Cortex of kidney (tissue), 1 donor: ENCODE measurements at places on chromosomes 13 and 19.

GRCh38 chr19:30662211-30662861 is 290.2 kb downstream of the ZNF536 start:
- no peak for DNase-seq

DNA sequence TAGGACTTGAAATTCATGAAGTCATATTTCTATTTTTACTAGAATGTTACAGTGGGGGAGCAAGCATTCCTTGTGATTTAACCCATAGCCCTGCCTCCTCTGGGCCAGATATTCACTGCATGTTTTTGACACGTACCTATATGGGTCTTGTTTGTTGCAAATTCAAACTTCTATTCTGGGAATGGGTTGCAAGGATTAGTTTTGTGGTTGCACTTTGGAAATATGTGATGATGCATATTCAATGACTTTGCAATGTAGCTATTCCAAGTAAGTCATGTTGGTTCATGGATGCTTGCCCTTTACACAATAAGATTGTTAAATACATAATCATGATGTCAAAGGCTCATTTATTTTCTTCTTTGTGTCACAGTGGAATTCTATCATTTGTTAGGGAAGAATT is 440.8 kb downstream of the TDRD3 start:
- no peak for DNase-seq

GRCh38 chr19:48878196-48879024 is 6.2 kb downstream of the PPP1R15A start:
- DNase-seq, result no peak

DNA sequence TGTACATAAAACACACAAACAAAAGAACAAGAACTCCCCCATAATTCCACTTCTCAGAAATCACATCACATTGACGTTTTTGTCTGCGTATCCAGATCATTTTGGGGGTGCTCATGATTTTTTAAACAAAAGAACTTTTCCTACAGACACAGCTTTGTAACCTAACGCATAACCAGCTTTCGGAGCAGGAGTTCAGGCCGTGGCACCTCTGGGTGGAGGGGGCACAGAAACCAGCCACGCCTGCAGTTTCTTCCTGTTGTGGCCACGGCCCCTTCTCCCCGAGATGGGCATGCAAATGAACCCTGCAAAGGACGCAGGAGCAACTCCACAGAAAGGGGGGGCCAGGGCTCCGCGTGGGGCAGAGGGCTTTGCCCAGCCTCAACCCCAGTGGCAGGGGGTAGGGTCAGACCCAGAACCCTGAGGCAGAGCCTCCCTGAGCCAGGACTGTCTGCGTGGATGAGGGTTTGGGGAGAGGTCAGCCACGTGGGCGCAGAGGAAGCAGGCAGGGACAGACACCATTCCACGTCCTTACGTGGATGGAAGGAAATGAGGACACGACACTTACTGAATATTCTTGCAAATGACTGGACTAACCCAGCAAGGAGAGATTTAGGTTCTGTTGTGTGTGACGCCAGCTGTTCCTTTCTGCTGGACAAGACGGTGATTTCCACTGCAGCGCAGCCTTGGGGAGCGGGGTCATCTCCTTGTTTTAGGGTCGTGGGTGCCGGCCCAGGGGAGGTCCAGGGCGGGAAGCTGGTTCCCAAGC is 64.4 kb downstream of the RASA3 start:
- no peak for DNase-seq

DNA sequence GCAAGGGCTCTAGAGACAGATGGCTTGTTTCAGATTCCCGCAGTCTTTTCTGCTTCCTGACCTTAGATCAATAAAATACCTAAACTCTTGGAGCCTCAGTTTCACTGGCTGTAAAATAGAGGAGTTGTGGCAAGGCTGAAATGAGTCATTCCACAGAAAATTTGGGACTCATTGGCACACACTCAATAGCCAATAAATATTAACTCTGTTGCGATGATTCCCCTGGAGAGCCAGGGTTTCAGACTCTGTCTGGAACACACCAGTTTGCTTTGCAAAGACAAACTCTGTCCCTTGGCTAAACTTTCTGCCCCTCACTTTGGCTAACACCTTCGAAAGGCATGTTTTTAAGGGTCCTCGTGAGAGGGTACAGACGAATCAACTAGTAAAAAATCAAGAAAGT is 18.1 kb upstream of the UBE2L5 start:
- no peak for DNase-seq

GRCh38 chr13:111525320-111526118 is 205.1 kb downstream of the TEX29 start:
- no peak for DNase-seq

GRCh38 chr13:30918662-30919405 is 12.8 kb downstream of the MEDAG start:
- no peak for DNase-seq

DNA sequence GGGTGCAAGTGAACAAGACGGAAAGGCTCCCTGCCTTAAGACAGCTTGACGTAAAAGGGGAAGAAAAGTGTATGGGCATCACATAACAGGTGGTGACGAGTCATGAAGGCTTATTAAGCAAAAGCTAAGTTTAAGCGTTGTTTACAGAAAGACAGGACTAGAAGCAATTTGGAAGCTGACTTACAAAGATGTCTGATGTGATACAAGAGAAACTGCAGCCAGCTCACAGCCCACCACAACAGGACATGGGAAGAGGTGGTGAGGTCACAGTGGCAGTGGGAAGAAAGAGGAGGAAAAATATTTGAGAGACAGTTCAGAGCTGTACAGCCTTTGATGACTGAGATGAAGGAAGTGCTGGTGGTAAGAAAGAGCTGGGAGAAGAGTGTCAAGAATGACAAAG is 181.6 kb downstream of the KLF12 start:
- DNase-seq, result no peak

DNA sequence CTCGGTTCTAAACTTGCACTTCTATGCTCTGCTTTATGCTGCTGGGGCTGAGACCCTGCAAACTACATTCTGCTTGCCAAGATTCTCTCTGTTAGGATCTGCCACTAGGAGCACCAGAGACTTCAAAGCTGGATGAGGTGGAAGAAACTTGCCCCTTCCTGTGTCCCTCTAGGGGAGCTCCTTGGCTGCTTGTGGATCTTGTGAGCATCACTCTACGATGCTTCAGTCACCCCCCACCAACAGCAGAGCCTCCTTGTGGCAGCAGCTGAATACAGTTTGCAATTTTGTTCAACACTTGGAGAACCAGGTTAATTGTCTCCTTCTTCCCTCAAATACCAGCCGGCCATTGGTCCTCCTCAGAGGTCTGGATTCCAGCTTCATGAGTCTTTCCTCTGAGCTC is 310.6 kb downstream of the FGF14 start:
- DNase-seq, result no peak

GRCh38 chr19:18764591-18765051 is 26.5 kb downstream of the COMP start:
- DNase-seq, result no peak

GRCh38 chr19:848386-848921 is 3.6 kb upstream of the ELANE start:
- DNase-seq, result no peak

- DNase-seq, result no peak
Observed at GRCh38 chr19:36013280-36014011, 567 bp downstream of the ALKBH6 start.

GRCh38 chr13:28953714-28954418 is 133.7 kb downstream of the MTUS2 start:
- DNase-seq, result no peak

- no peak for DNase-seq
Observed at GRCh38 chr19:18436671-18437490, 1.1 kb downstream of the ISYNA1 start.

GRCh38 chr19:35249146-35249847 is 495 bp downstream of the LSR start:
- DNase-seq, result no peak

- no peak for DNase-seq
Observed at GRCh38 chr13:112759053-112759452, 69.2 kb downstream of the ATP11A start.

DNA sequence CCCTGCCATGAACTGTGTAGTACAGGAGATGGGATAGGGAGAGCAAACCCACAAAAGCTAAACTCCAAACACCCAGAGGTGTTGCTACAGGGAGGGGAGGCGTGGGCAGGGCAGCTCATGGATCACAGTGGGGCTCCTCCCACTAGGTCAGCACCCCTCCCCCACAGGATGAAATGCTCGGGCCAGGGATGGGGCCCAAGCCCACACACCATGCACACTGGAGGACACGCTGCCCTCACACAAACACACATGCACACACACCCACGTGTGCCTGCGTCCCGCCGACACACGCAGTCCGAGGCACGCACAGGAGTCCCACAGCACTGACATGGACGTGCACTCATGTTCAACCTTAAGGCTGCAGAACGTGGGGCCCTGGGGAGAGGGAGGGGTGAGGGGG is 6.0 kb upstream of the CCNP start:
- DNase-seq, result no peak

DNA sequence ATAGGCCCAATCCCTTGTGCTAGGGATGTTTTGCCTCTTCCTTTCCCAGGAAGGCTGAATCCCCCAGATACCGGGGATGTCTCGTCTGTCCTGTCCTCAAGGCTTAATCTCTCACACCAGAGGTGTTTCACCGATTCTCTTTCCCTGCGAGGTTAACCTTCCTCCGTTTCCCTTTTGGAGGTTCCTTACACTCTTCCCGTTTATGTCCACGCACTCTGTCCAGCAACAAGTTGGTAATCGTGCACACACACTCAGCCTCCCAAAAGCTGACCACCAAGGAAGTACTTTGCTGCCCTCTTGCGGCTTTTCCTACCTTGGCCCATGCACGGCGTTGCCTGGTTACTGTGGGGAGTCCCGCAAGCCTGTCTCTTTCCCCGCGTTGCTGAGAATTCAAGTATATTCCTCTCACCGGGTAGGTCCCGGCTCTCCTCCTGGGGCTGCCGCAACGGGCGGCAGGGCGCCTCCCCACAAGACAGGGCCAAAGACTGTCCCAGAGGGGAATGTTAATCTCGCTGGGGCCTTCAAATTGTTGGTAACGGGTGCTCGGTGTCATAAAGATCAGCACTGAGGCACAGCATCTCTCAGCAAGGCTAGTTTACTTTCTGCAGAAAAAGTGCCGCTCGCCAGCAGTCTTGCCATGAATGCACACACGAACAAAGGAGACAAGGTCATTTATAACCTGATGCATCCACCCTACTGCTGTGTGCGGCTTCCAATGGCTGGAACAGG is 36.7 kb upstream of the CD177 start:
- DNase-seq, result no peak

GRCh38 chr19:16106121-16106520 is 5.6 kb upstream of the RAB8A start:
- DNase-seq, result no peak

DNA sequence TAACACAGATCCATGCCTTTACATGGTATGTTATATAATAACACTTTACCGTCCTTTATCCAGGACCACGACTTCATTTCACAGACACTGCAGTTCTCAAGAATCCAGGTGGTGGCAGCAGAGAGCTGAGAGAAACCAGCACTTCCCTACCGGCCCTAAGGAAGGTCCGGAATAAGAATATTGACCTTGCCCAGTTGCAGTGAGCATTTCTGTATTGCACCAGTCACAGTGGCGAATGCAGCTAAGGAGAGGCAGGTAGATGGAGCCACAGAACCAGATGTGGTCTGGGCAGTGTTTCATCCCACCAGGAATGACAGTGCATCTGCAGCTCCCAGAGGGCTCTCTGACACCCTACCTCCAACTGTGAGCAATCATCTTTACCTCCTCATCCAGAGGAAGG is 44.6 kb downstream of the ZNF787 start:
- no peak for DNase-seq

DNA sequence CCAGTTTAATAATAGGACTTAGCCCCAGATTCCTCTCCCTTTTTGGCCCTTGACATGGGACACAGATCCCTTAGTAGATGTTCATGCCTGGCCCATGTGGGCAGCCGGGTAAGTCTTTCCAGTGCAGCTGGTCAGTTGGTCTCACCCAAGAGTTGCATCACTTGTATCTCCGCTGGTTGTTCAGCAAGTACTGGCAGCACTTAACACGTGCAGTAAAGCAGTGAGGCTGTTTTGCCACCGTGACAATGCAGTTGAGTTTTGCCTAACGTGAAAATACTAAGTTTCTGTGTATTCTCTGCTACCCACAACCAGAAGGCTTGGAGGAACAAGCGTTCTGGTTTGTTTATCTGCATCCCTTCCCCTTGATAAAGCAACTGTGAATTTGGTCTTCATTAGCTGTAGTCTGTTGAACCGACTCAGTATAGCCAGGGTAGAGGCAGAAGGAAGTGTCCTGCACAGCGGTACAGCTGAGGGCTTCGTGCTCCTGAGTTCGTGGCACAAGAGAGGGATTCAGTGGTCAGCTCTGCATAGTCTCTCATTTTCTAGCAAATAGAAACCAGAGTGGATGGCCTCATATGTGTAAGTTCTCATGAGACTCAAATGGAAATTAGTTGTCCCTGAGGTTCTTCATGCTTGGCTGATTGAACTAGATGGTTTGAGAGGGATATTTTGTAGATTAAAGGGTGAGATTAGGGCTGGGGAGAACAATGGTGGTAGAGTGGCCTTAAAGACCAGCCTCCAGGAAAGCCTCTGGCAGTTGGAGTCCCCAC is 50.3 kb downstream of the ARHGEF7 start:
- no peak for DNase-seq

DNA sequence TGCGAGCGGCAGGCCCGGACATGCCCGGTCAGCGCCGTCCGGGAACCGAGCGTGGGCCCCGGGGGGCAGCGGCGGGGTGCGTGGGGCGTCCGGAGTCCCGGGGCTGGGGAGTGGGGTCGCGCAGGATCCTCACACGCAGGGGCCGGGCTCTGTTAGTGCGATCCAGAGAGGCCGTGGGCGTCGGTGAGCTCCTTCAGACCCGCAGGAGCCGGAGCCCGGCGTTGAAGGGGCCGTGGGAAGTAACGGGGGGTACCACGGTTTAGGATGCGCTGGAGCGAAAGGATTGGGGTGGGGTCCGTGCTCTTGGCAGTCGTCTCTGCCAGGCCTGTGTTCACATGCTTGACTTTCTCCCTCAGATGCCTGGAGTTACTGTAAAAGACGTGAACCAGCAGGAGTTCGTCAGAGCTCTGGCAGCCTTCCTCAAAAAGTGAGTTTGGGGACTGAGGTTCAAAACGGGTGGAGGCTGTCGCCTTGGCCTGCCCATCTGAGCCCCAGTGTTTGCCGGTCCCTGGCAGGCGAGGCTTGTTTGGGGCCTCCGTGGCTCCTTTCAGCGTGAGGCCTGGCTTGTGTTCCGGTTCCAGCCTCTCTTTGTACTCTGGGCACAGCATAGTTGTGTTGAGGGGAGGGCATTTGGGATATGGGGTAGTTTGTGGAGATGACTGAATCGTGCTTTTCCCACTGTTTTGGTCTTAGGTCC is 512 bp downstream of the RPS19 start:
- DNase-seq, result no peak
